Breast epithelium (tissue), 4 donors: ENCODE measurements at places on chromosomes 5 and 9. TPM values are rescaled to one million over a fixed set of nuclear protein-coding genes. Genes with fewer than 3 reads are reported as not detected.

DNA sequence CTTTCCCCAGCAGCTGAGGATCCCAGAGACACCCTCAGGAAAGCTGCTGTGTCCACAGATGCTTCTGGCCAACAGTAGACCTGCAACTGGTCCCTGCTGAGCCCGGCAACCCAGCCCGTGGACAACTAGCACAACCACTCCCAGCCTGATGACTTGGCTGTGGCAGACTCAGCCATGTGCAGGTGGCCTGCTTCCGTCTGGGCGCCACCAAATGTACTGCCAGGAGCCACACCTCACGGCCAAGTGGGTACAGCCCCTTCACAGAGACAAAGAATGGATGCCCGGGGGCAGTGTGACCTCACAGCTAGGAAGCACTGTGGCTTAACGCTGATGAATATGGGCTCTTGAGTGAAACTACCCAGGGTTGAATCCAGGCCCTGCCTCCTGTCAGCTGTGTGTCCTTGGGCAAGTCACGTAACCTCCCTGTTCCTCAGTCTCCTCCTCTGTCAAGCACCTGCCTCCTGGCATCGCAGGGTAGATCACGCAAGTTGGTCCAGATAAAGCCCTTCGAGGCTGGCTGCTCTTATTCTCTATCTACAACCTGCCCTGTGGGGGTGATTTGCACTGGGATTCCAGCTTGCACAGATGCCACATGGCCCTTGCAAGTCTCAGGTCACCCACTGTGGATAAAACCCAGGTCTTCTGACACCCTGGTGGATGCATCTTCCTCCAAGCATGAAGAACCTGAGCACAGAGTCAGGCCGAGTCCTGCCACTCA is 225.0 kb downstream of the PBX3 start:
- no peak for DNase-seq
- H3K36me3 ChIP-seq = no peaks in the 10 kb centered on the region
- H3K27me3 ChIP-seq = no peaks in the 10 kb centered on the region
- no peaks in the 10 kb centered on the region for H3K4me1 ChIP-seq

GRCh38 chr9:74543145-74543544 is 46.0 kb downstream of the RORB start:
- H3K27ac ChIP-seq = no peak overlapping the region
- H3K36me3 ChIP-seq = no peaks in the 10 kb centered on the region
- no peak overlapping the region for H3K4me3 ChIP-seq

DNA sequence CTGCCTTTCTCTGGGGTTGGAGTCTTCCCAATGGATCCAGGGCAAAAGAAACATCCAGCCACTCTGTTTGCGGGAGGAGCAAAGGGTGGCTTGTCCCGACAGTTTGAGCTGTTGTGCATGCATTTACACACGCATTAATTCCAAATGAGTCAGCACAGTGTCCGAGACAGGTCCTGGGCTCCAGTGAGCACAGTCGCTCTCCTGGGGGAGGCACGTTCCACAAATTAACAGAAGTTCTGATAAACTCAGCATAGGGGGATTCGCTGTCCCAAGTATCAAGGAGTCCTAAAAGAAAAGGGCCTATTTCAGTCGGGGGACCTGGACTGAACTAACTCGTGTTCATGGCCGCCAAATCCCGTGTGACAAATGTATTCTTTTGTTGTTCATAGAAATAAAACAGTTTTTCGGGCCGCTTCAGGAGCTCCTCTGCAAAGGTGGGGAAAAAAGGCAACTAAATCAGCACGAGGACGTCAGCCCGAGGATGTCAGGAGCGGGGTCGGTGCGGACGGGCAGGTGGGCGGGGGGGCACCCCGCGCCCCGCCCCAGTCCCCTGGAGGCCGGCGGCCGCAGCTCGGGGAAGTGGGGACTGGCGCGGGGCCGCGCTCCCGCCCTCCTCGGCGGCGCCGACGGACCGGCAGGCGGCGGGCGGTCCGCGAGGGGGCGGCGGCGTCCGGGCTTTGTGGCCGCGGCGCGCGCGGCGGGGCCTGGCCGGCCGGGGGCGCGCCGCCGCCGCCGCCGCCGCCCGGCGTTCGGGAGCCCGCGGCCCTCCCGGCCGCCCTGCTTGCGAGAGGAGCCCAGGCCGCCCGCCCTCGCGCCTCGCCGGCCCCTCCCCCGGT is at the start of gene MSANTD3:
Gene MSANTD3, plus strand, starts transcription at position 614 of the 836 bp plus-strand sequence. CDS start 14,796 bp downstream, outside the sequence.
- peak within 1 kb of the TSS; percentile 85 for H3K27ac ChIP-seq
- peak within 1 kb of the TSS; percentile 86 for H3K4me3 ChIP-seq
- H3K36me3 ChIP-seq = no peaks in the 10 kb centered on the region
- no peaks in the 10 kb centered on the region for H3K4me1 ChIP-seq
- peak; percentile 27 for DNase-seq

DNA sequence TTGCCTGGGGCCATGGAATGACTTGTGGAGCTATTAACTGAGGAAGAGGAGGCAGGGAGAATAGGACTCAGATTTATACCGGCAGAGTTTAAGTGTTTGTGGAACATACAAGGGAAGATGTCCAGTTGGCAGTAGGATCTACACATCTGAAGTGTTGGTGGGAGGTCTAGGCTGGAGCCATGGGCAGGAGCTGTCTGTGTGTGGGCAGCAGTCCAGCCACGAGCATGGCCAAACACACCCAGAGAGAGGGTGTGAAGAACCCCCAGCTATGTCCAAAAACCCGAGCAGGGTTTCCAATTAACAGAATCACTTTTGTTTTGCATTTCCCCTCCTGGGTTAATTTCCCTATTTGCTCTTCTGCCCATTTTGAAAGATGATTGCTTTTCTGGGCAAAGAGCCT is 393.7 kb downstream of the CDK5RAP2 start:
- no peak overlapping the region for H3K4me3 ChIP-seq
- H3K36me3 ChIP-seq = no peaks in the 10 kb centered on the region
- H3K27me3 ChIP-seq = peaks cover 8% of the 10 kb centered on the region
- no peaks in the 10 kb centered on the region for H3K4me1 ChIP-seq
- DNase-seq = no peak

Gene ZNF883
- total RNA-seq = 1.4 TPM
